Stimulated activated CD8-positive, alpha-beta memory T cell treated with anti-CD3 and anti-CD28 coated beads, Interleukin-12 subunit alpha, Interleukin-12 subunit beta, amount 100 ng/mL, for 1 hour (primary cell): ENCODE measurements at places on chromosomes 2 and 18.

DNA sequence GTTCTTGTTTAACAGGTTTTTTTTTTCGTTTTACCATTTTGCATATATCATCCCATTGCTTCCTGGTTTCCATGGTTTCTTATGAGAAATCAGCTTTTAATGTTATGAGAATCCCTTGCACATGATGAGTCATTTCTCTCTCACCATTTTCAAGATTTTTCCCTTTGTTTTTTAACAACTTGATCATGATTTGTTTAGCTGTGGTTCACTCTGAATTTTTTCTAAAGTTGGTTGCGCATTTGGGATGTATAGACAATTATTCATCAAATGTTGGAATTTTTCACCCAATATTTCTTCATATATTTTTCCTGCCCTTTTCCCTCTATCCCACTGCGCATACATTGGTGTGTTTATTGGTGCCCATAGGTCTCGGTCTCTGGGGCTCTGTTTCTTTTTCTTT lies 42.4 kb upstream of the BIN1 start:
- DNase-seq, result no peak

DNA sequence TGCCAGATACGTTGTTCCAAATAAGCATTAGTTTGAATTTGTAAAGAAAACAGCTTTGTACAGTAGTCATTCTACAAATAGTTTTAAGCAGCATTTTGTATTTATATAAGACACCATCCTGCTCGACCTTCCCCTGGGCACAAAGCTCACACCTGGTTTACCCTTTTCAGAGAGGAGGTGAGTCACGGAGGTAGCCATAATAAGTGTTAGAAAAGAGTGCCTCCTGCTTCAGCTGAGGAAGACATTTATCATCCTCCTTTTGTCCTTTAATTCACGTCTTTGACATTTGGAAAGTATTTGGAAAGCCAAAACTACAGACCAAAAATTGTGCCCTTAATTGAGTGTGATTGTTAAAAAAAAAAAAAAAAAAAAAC lies 6.8 kb downstream of the RAB12 start:
- no peak for DNase-seq

GRCh38 chr18:79607361-79607952 lies 72.1 kb upstream of the CTDP1 start:
- DNase-seq, result no peak

DNA sequence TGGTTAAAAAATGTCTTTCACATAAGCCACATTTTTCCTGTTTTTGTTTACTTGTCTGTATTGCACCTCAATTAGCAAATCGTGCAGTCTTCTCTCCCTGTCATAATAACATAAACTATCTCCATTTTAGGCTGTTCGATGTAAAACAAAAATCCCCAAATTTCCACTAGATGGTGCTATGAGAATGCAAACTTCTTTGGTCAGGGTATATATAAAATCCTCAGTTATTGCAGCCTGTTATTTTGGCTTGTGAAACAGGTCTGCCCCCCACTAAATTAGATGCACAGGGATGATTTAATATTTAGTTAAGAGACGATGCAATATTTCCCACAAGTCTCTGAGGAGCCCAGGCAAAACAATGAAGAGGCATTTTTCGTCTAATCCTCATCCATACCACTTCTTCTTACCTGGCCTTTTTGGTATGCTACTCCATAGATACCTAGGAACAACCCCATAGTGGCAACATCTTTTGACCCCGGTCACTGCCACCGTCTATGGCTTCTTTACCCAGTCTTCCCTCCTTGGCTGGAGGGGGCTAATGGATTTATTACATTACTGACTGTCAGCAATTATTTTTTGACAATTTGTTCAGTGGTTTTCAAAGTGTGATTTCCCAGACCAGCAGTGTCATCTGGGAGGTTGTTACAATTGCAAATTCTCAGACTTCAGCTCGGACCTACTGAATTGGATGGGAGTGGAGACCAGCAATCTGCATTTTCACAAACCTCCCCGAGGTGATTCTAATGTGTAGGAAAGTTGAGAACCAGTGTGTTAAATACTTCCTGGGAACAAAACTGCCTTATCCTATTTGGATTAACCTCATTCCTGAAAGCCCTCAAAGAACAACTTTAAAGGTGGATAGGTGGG lies 117.4 kb upstream of the CWC22 start:
- no peak for DNase-seq

DNA sequence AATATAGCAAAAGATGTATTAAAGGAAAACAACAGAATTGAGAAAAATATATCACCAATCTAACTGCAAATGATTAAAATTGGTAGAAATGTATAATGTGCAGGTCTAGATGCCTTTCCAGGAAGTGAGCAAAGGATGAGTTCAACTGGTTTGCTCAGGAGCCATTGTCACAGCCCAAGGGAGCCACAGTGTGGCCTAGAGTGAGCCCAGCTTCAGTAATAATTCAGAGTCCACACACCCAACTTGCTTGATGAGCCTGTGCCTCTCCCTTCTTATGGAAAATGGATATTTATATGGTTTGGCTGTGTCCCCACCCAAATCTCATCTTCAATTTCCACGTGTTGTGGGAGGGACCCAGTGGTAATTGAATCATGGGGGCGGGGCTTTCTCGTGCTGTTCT lies 92.2 kb upstream of the ASAP2 start:
- no peak for DNase-seq

DNA sequence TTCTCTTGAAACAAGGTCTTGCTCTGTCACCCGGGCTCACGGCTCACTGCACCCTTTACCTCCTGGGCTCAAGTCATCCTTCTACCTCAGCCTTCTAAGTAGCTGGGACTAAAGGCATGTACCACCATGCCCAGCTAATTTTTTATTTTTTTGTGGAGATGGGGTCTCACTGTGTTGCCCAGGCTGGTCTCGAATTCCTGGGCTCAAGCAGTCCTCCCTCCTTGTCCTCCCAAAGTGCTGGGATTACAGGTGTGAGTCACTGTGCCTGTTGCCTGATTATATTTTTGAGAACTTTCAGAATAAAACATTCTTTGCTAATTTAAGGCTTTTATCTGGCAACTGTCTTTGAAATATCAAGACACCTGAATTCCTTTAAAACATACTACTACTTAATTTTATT lies 47.9 kb downstream of the BIRC6 start:
- DNase-seq, result no peak

GRCh38 chr2:239962890-239963591 lies 62.1 kb downstream of the NDUFA10 start:
- no peak for DNase-seq
